T-helper 1 cell treated with Interleukin-12 subunit alpha and Interleukin-12 subunit beta and Interleukin-4 antibody, amounts not matched to agents 30 ng/mL and 1 ng/mL, for 36 hours (primary cell): ENCODE measurements at places on chromosomes 2 and 18. TPM values are rescaled to one million over a fixed set of nuclear protein-coding genes. Genes with fewer than 3 reads are reported as not detected.

Gene C1QL2
- total RNA-seq = not detected in 2 replicates

Gene VWC2L
- total RNA-seq = not detected in 2 replicates

Gene TEX44
- not detected in 2 replicates for total RNA-seq

Gene BMP10
- total RNA-seq = 0.27 TPM in 1 of 2 replicates, not detected in the other

Gene ASPRV1
- total RNA-seq = 1.1 TPM in 2 replicates

Gene CAPN10
- 59.7 and 65.8 TPM in 2 replicates for total RNA-seq

Gene PLEKHH2
- 0.05 and 0.10 TPM in 2 replicates for total RNA-seq

Gene MPP4
- 0.15 TPM in 1 of 2 replicates, not detected in the other for total RNA-seq

Gene CAPN13
- total RNA-seq = not detected in 2 replicates

Gene GRB14
- not detected in 2 replicates for total RNA-seq

Gene TMEM178A
- total RNA-seq = not detected in 2 replicates

Gene POTEC
- not detected in 2 replicates for total RNA-seq

Gene TMEFF2
- total RNA-seq = not detected in 2 replicates

Gene CXCR4
- 247 and 248 TPM in 2 replicates for total RNA-seq

Gene SP140
- total RNA-seq = 108 and 111 TPM in 2 replicates

Gene PRSS56
- total RNA-seq = not detected in 2 replicates

Gene FAM161A
- 2.3 and 2.5 TPM in 2 replicates for total RNA-seq

Gene TTN
- total RNA-seq = 9.7 and 10.7 TPM in 2 replicates

Gene DCC
- total RNA-seq = not detected in 2 replicates

Gene CNGA3
- not detected in 2 replicates for total RNA-seq

Gene LRPPRC
- total RNA-seq = 88.0 and 89.9 TPM in 2 replicates

Gene LAMA1
- total RNA-seq = not detected in 2 replicates

Gene NRP2
- 11.1 and 11.4 TPM in 2 replicates for total RNA-seq

Gene CXCR1
- 0.54 and 0.76 TPM in 2 replicates for total RNA-seq

Gene CERS6
- total RNA-seq = 22.4 and 23.9 TPM in 2 replicates

Gene SRD5A2
- not detected in 2 replicates for total RNA-seq

Gene IL36G
- total RNA-seq = 0.29 TPM in 1 of 2 replicates, not detected in the other

Gene OTOS
- not detected in 2 replicates for total RNA-seq

Gene MAPK4
- total RNA-seq = not detected in 2 replicates

Gene SNED1
- 21.0 and 22.3 TPM in 2 replicates for total RNA-seq

Gene LRP1B
- not detected in 2 replicates for total RNA-seq

Gene WNT6
- not detected in 2 replicates for total RNA-seq

Gene CDH2
- total RNA-seq = 0.27 and 0.61 TPM in 2 replicates

Gene CD28
- 124 and 128 TPM in 2 replicates for total RNA-seq

Gene DSG1
- total RNA-seq = not detected in 2 replicates

Gene ERMN
- 5.2 and 5.8 TPM in 2 replicates for total RNA-seq

Gene B4GALT6
- 0.54 and 2.0 TPM in 2 replicates for total RNA-seq

Gene CCDC74B
- 1.5 and 1.7 TPM in 2 replicates for total RNA-seq

Gene ANKRD30B
- not detected in 2 replicates for total RNA-seq

Gene UGT1A1
- not detected in 2 replicates for total RNA-seq

Gene GPC1
- total RNA-seq = 4.6 and 5.4 TPM in 2 replicates

Gene CCDC141
- total RNA-seq = 7.5 and 8.7 TPM in 2 replicates

Gene R3HDM1
- total RNA-seq = 50.9 and 52.5 TPM in 2 replicates

Gene SNORC
- 1.2 TPM in 2 replicates for total RNA-seq

Gene PLCL1
- 2.5 and 2.7 TPM in 2 replicates for total RNA-seq

Gene CRYGB
- total RNA-seq = not detected in 2 replicates

Gene UGT1A5
- not detected in 2 replicates for total RNA-seq

Gene TDRD15
- total RNA-seq = not detected in 2 replicates

Gene MSGN1
- total RNA-seq = not detected in 2 replicates

Gene IL1F10
- not detected in 2 replicates for total RNA-seq

Gene MC5R
- 0.15 TPM in 1 of 2 replicates, not detected in the other for total RNA-seq

Gene ADGRF3
- total RNA-seq = 2.8 and 3.9 TPM in 2 replicates

Gene ACADL
- total RNA-seq = not detected in 2 replicates

Gene ABHD1
- total RNA-seq = 0.24 and 0.54 TPM in 2 replicates

Gene NMUR1
- total RNA-seq = 1.4 TPM in 2 replicates

Gene FAP
- 0.17 and 0.76 TPM in 2 replicates for total RNA-seq

Gene DPY30
- 53.3 and 59.3 TPM in 2 replicates for total RNA-seq

Gene RNF103
- 16.2 and 16.4 TPM in 2 replicates for total RNA-seq

Gene FIGN
- total RNA-seq = not detected in 2 replicates
